ENCODE measurements at places on chromosomes 5 and 9.

- DNase-seq, result no peak
Observed at GRCh38 chr5:159386028-159386711, 55.9 kb upstream of the IL12B start.

- DNase-seq, result no peak
Observed at GRCh38 chr5:149719666-149720065, 10.4 kb upstream of the PPARGC1B start.

- no peak for DNase-seq
Observed at GRCh38 chr5:87413343-87413645, 564 bp upstream of the CCNH start.

GRCh38 chr5:73066466-73066865 lies 53.9 kb upstream of the TMEM171 start:
- no peak for DNase-seq

- DNase-seq, result no peak
Observed at GRCh38 chr5:103441523-103441922, 121.1 kb downstream of the NUDT12 start.

GRCh38 chr9:108869092-108869725 lies 7.1 kb downstream of the ACTL7A start:
- no peak for DNase-seq

GRCh38 chr9:38224941-38225340 lies 155.9 kb upstream of the SHB start:
- no peak for DNase-seq

GRCh38 chr5:36675282-36675681 lies 68.9 kb downstream of the SLC1A3 start:
- DNase-seq, result no peak

DNA sequence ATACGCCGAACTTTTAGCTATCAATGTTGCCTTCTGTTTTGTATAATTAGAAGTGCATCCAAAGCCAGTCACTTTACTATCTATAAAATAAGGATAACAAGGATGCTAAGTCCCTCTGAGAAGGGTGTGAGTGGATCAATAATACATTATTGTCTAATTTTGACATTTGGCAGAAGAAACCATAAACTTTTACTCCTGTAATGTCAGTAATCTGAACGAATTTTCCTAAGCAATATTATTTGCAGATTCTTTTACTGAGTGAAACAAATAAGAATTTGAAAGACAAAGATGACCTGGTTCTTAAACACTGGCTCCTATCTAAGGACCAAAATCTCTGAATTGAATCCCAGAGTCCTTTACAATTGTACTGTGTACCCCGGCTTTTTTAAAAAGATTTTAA lies 126.6 kb upstream of the TMEM161B start:
- DNase-seq, result no peak

DNA sequence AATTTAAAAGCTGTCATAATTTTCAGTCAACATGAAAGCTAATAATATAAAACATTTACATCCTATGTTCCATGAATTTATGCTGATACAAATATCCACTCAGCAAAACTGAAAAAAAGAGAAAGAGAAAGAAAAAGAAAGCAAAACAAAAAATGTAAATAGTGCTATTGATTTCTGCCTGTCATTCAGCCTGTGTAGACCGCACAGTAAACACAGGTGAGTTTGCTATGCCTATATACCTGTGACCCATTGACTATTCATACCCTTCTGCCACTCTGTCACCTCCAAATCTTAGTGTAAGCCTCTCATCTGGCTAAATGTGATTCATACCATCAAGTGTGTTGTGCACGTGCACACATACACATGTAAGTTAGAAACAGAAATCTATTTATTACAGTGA lies 359.0 kb upstream of the RORB start:
- no peak for DNase-seq

- no peak for DNase-seq
Observed at GRCh38 chr5:138946241-138946623, 71.1 kb upstream of the LRRTM2 start.

DNA sequence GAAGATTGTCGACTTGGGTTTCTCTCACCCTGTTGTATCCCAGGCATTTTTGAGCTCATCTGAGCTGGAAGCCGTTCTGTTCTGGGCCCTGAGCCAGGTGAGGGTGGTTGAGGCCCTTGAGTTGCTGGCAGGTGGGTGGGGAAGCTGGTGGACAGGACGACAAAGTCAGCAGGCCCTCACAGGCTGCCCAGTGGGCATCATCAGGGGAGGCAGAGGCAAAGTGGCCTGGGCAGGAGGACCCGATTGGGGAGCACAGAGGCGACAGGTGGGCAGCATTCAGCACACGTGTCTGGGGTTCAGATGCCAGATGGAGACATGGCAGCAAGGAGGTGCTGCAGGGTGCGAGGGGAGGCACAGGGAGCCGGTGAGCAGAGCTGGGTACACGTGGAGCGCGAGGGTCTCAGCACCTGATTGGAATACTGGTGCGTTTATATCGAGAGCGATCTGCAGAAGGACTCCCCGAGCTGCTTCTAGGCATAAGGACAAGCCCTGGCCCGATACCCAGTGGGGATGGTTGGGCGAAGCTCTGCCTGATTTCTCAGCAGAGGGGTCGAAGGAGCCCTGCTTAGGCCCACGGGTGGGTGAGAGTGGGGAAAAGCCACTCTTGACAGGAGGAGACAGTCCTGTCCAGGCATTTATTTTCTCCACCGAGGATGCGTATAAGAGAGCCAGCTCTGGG lies 49.0 kb upstream of the SUSD3 start:
- DNase-seq, result no peak

DNA sequence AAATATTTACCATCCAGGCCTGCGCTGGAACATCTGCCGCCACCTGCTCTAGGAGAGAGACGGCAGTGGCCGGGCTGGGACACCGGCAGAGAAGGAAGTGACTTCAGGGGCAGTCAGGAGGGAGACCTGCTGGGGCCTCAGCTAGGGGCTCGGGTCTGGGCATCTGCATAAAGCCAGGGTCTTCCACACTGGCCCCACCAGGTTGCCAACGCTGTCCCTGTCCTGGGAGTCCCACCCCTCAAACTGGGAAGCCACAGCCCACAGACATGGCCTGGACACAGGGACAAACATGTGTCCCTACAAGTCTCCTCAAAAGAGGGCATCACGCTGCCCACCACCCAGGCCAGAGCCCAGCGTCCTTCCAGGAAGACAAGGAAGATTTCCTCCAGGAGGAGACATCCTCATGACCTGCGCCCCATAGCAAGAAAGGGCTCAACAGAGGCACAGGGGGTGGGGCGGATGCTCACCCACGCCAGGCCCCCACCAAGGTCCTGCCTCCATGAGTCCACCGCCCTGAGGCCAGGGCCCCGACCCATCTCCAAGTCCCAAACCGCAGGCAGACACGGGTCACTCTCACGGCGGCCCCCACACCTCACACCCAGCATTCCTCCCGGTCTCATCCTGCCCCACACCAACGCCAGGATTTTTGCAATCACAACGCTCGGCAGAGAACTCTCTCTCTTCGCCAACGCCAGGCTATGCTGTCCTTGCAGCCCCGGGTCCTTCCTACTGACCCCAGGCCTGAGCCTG lies 9.0 kb downstream of the VAV2 start:
- DNase-seq, result no peak

DNA sequence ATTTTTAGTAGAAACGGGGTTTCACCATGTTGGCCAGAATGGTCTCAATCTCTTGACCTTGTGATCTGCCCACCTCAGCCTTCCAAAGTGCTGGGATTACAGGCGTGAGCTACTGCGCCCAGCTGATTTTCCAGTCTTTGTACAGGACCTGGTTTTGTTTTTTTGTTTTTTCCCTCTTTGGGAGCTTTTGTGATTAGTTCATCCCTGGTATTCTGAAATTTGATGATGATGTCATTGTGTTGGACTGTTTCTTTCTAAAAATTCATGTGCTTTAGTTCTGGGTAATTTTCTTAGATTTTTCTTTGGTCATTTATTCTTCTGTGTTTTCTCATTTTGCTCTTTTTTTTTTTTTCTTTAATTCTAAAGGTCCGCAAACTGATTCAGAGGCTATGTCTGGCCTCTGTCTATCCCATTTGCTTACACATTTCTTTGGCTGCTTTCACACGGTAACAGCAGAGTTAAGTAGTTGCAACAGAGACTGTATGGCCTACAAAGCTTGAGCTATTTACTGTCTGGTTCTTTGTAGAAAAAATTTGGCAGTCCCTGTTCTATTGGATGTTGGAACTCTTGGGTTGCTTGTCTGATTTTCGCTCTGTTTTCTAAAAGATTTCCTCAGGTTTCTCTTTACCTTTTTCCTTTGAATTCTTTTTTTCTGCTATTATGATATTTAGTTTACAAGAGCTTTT lies 24.8 kb downstream of the STX17 start:
- no peak for DNase-seq

GRCh38 chr5:36721664-36722235 lies 115.3 kb downstream of the SLC1A3 start:
- DNase-seq, result no peak

- DNase-seq, result no peak
Observed at GRCh38 chr5:150777685-150778084, 872 bp upstream of the SMIM3 start.

DNA sequence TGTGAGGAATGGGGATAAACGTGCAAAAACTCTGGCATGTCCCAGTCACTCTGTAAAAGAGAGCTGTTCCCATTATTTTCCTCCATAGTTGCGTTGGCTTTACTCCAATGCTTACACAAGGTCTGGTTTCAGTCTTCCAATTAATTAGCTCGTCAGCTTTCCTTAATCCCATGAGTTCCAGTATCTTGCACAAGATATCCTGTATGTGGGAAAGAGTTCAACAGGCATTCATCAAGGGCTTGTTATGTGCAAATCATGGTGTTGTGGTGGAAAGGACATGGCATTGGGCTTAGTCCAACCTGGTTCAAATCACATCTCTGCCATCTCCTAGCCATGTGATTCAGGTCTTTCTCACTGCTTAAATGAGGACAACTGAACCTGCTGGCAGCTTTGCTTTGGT lies 77.5 kb upstream of the PANK3 start:
- DNase-seq, result no peak

DNA sequence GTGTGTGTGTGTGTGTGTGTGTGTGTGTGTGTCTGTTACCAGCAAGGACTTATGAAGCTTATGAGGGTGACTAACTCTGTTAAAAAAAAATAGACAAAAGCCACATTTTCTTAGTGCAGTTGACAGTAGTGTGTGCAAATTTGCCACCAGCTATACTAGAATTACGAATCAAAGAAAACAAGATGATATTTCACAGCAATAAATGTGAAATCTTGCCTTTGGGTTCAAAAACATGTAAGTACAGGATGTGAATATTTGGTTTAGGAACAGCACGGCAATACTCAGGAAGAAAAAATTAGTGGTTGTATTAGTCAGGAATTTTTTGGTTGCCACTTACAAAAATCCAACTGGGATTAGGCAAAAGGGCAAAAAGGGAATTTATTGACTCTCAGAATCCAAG lies 117.4 kb downstream of the NPR3 start:
- DNase-seq, result no peak

DNA sequence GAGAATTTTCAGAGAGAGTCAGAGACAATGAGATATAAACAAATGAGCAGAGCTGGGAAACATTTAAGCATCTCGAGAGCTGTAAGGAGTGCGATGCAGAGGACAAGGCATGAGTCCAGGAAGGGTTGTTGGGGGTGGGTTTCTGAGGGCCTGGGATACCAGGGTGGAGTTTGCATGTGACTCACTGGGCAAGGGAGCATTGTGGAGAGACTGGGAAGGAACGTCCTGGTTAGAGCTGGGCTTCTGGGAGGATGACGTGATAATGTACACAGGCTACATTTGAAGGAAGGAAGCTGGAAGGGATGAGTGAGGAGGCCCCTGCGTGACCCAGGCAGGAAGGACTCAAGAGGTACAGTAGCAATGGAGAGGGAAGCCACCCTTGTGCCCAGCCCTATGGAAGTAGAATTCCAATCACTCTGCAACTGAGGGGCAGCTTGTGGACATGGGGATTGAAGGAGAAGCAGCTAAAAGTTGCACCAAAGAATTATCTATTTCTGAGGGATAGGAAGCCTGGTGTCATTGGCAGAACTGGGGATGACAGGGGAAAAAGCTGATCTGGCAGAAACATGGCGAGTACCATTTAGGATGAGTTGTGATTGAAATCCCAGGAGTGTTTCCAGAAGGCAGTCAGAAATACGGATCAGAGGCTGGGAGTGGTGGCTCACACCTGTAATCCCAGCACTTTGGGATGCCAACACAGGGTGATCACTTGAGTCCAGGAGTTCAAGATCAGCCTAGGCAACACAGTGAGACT lies 59.3 kb upstream of the AFAP1L1 start:
- DNase-seq, result peak; percentile 75

DNA sequence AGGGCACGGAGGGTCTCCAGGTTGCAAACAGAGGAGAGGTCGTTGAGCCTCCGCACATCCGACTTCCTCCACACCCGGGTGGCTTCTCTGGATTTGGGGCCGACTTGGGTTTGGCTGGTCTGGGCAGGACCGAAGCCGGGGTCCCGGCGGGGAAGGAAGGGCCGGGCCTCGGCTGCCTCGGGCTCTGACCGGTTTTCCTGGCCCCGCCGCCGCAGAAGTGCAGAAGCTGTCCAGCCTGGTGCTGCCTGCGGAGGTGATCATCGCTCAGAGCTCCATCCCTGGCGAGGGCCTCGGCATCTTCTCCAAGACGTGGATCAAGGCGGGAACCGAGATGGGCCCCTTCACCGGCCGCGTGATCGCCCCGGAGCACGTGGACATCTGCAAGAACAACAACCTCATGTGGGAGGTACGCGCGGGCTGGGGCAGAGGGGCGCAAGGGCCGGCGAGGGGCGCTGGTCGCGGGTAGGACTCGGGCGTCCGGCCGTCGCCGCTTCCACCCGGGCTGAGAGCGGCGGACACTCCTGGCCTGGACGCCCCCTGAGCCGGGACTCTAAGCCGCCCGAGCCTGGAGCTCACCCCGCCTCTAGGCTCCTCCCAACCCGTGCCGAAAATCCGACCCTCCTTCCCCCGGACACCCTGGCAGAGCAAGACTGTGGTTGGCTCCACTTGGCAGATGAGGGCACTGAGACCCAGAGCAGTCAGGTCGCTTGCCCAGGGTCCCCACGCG lies 2.2 kb downstream of the PRDM12 start:
- DNase-seq, result no peak

Measured in kidney capillary endothelial cell (primary cell).